ENCODE measurements at places on chromosomes 2 and 18.

- H3K4me1 ChIP-seq, result no peaks in the 10 kb centered on the region
- peak overlapping the region; percentile 17 for H3K27ac ChIP-seq
- peaks cover 12% of the 10 kb centered on the region for H3K36me3 ChIP-seq
- H3K4me3 ChIP-seq, result no peak overlapping the region
These were observed 9.5 kb downstream of the USP40 start for GRCh38 chr2:233556881-233557736.

GRCh38 chr18:59233017-59233410 is 13.1 kb downstream of the GRP start:
- no peaks in the 10 kb centered on the region for H3K36me3 ChIP-seq
- no peaks in the 10 kb centered on the region for H3K4me1 ChIP-seq
- DNase-seq, result no peak
- peaks cover 17% of the 10 kb centered on the region for H3K27me3 ChIP-seq

DNA sequence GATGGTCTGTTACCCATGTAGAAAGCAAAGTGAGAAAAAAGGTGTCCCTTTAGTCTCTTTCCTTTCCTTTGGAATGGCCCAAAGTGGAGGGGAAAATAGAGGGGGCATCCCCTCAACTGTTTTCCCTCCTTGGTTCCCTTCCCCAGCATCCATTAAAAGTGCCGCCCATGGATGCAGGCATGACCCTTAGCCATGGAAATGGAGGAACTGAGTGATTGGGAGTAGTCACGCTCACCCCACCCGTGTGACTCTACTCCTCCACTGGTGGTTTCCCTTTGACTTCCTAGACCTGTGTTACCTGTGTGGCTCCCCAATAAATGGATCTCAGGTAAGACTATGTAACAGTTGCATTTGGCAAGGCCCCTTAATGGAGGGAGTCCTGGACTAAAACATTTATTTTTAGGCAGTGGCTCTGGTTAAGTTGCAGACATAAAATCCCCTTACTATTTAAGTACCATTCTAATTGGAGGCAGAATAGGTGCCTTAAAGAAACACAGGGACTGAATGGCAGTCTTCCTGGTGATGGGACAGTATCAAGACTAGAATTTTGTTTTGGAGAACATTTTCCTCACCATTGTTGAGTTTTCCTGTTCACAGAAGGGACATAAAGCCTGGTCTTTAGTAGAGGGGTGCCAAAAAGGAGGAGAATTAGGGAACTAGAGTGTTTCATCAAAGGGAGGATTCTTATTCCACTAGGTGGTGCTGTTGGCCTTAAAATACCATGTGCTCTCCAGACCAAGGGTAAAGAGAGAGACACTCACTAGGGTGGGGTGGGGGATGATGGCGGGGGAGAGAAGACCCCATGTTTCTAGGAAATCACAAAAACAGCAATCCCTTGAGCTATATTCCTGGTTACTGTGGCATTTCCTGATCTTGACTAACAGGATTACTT is 25.7 kb upstream of the PLA2R1 start:
- no peaks in the 10 kb centered on the region for H3K4me1 ChIP-seq
- H3K27ac ChIP-seq, result no peak overlapping the region
- H3K27me3 ChIP-seq, result no peaks in the 10 kb centered on the region
- no peak for DNase-seq
- no peak overlapping the region for H3K4me3 ChIP-seq
- H3K36me3 ChIP-seq, result no peaks in the 10 kb centered on the region

DNA sequence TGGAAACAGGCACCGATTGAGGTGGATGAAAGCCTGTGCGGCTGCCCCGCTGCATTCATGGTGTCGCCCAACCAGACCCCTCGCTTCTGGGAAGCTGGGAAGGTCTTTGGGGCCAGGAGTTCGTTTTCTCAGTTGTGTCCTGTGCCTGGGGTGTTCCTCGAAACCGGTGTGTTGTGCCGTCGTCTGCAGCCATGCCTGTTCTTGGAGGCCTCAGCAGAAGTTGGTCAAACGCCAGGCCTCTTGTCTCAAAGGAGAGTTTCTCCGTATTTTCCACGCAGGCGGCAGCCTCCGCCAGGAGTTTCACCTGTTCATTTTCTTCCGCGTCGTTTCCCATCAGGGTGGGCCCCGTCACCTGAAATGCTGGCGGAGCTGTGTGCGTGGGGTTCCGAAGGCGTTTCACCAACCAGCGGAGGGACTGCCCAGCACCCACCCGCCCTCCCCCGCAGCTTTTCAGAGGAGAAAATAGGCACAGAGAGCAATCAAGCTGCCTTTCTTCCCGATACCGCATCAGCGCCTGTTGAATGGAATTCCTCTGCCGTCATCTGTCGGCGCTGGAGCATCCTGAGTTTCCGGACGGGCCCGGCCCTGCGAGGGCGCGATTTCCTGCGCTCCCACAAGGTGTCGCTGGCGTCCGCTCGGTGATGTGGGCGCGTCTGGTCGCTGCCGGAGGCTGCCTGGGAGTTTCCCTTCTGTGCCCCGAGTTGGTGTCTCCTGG is 17.0 kb upstream of the NFATC1 start:
- H3K4me1 ChIP-seq, result peaks cover 7% of the 10 kb centered on the region
- no peak overlapping the region for H3K4me3 ChIP-seq
- peaks cover 7% of the 10 kb centered on the region for H3K36me3 ChIP-seq

DNA sequence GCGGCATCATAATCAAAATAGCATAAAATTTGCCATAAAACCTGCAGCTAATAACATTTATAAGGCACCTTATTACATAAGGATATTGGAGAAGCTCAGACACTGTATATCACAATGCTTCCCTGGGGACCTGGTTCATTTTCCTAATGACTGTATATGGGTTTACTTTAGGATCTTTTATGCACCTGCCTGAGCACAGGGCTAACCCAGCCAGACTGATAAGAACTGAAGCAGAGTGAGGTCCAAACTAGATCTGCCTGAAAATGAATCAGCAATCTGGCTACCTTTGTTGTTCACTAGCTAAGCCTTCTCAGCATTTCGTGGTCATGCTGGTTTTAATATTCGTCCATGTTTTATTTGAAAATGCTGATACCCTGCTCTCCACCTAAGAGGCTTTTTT is 1922.3 kb upstream of the CELF4 start:
- H3K4me1 ChIP-seq, result no peaks in the 10 kb centered on the region
- no peaks in the 10 kb centered on the region for H3K36me3 ChIP-seq
- no peak overlapping the region for H3K4me3 ChIP-seq
- H3K27me3 ChIP-seq, result no peaks in the 10 kb centered on the region

Measured in stomach (tissue), 19 donors.